GM23338 (cell line): ENCODE measurements at places on chromosomes 2 and 18. TPM values are rescaled to one million over a fixed set of nuclear protein-coding genes. Genes with fewer than 3 reads are reported as not detected.

DNA sequence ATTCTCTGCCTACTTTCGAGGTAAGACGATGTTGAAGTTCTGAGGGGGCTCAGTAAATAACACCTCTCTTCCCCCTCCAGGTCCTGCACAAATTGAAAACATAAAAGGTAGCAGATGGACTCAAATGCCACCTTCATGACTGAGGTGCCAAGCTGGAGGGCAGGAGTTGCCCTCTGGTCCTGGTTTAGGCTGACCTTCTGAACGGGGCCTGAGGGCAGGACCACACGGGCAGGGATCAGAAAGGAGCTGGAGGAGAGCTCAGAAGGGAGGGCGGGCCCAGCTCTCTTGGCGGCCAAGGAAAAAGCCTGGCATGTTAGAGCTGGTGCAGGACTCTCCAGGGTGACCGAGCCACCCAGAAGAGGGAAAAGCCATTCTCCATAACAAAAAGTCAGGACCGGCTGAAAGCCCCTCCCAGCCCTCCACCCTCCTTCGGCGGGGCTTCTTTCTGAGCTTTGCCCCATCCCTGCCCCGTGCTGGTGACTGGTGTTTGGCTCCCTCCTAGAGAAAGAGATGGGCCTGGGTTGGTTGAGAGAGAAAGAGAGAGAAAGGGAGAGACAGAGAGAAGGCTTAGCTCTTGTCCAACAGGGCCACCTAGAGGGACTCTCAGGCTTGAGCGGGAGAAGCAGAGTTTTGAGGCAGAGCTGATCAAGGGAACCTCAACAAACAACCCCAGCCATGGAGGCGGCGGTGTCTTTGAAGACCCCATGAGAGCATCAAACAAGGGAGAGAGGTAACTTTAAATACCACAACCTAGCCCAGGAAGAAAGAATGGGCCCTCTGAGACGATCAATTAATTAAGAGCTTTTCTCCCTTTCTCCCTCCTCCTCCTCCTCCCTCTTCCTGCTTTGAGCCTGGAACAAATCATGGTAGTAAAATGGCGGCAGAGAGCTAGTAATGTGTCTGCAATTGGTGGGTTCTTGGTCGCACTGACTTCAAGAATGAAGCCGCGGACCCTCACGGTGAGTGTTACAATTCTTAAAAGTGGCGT, 50.8 kb downstream of the WIPF1 start:
- H3K4me3 ChIP-seq = no peak overlapping the region
- no peak overlapping the region for H3K27ac ChIP-seq
- no peaks in the 10 kb centered on the region for H3K27me3 ChIP-seq
- peaks cover 5% of the 10 kb centered on the region; the same call in 1 of the 2 replicates for H3K4me1 ChIP-seq

GRCh38 chr2:190718652-190719526, 70.0 kb downstream of the NAB1 start:
- no peak overlapping the region for H3K27ac ChIP-seq
- H3K4me3 ChIP-seq = no peak overlapping the region
- H3K36me3 ChIP-seq = no peaks in the 10 kb centered on the region
- DNase-seq = peak; percentile 18
- no peaks in the 10 kb centered on the region for H3K27me3 ChIP-seq
- H3K4me1 ChIP-seq = no peaks in the 10 kb centered on the region; the same call in 1 of the 2 replicates

- no peak overlapping the region for H3K4me3 ChIP-seq
- no peak for DNase-seq
- H3K27ac ChIP-seq = no peak overlapping the region
- no peaks in the 10 kb centered on the region for H3K27me3 ChIP-seq
- H3K36me3 ChIP-seq = no peaks in the 10 kb centered on the region
Observed at GRCh38 chr2:6355886-6356761, 509.6 kb downstream of the CMPK2 start.

- no peaks in the 10 kb centered on the region for H3K27me3 ChIP-seq
- no peaks in the 10 kb centered on the region for H3K4me1 ChIP-seq
- no peak overlapping the region for H3K4me3 ChIP-seq
- no peak overlapping the region for H3K27ac ChIP-seq
Observed at GRCh38 chr2:119489232-119489952, 34.9 kb downstream of the SCTR start.

GRCh38 chr2:149258531-149258930, 71.9 kb upstream of the LYPD6 start:
- DNase-seq = peak; percentile 38
- peaks cover 8% of the 10 kb centered on the region for H3K4me1 ChIP-seq
- H3K4me3 ChIP-seq = no peak overlapping the region
- H3K27me3 ChIP-seq = no peaks in the 10 kb centered on the region
- no peak overlapping the region for H3K27ac ChIP-seq
- no peaks in the 10 kb centered on the region for H3K36me3 ChIP-seq

DNA sequence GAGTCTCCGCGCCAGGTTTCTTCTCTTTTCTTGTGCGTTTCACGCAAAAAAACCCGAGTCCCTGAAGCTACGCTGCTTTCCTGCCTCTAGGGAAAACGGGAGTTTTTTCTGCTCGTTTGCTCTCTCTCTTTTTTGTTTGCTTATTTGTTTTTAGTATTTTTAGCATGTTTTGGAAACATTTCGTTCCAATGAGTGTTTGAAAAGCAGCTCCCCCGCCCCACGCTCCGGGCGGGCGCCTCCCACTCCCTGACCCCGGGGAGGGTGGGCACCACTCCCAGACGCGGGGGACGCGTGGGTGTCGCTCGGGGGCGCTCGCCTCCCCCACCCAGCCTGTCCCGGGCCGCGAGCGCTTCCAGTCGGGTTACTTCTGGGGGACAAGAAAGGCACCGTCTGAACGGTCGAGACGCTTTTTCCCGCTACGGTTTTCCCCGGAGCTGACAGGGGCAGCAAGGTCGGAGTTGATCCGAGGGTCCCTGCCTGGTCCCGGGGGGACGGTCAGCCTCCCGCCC, 446 bp upstream of the EFHD1 start:
- peaks cover 64% of the 10 kb centered on the region for H3K27me3 ChIP-seq
- peak overlapping the region; percentile 83 for H3K4me3 ChIP-seq
- H3K4me1 ChIP-seq = peaks cover 5% of the 10 kb centered on the region; the same call in 1 of the 2 replicates
- no peaks in the 10 kb centered on the region for H3K36me3 ChIP-seq
- no peak overlapping the region for H3K27ac ChIP-seq

GRCh38 chr18:57075716-57076400, 71.0 kb upstream of the BOD1L2 start:
- no peak overlapping the region for H3K4me3 ChIP-seq
- H3K27ac ChIP-seq = no peak overlapping the region
- no peaks in the 10 kb centered on the region for H3K36me3 ChIP-seq
- peaks cover 30% of the 10 kb centered on the region for H3K4me1 ChIP-seq
- peak; percentile 35 for DNase-seq

- 0 out of 2 replicates have a peak, but pooled peaks cover 8% of the 10 kb centered on the region for H3K36me3 ChIP-seq
- H3K27me3 ChIP-seq = no peaks in the 10 kb centered on the region
- H3K27ac ChIP-seq = no peak overlapping the region
- no peak for DNase-seq
- H3K4me1 ChIP-seq = peaks cover 6% of the 10 kb centered on the region; the same call in 1 of the 2 replicates
Observed at GRCh38 chr18:59012815-59013705, 126.6 kb upstream of the SEC11C start.

DNA sequence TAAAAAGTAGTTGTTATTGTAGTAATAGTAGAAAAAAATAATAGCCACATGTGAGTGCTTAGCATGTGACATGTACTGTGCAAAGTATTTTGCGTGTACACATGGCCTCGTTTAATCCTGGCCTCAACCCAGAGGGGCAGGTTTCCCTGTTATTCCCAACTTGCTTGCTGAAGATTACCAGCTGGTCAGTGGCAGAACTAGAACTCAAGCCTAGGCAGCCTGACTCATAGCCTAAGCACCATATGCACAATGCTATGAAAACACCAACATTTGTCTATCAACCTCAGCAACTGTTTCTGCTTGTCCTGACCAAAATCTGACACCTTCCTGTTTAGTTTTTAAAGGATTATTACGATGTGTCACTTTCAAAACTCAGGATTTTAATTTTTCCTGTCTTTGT, 234.9 kb upstream of the SMAD7 start:
- no peaks in the 10 kb centered on the region for H3K36me3 ChIP-seq
- no peak overlapping the region for H3K4me3 ChIP-seq
- no peak overlapping the region for H3K27ac ChIP-seq
- no peak for DNase-seq

GRCh38 chr2:159960414-159960813, 102.0 kb downstream of the PLA2R1 start:
- no peak for DNase-seq
- H3K36me3 ChIP-seq = no peaks in the 10 kb centered on the region
- H3K27me3 ChIP-seq = no peaks in the 10 kb centered on the region
- H3K27ac ChIP-seq = no peak overlapping the region
- peaks cover 12% of the 10 kb centered on the region for H3K4me1 ChIP-seq

GRCh38 chr2:24676493-24676892, 116.7 kb downstream of the PTRHD1 start:
- H3K27me3 ChIP-seq = no peaks in the 10 kb centered on the region
- no peaks in the 10 kb centered on the region for H3K4me1 ChIP-seq
- no peak overlapping the region for H3K27ac ChIP-seq
- H3K36me3 ChIP-seq = no peaks in the 10 kb centered on the region

GRCh38 chr2:70258532-70258875, 567 bp downstream of the PCYOX1 start:
- H3K27ac ChIP-seq = no peak overlapping the region
- DNase-seq = peak; percentile 35
- H3K4me1 ChIP-seq = peaks cover 9% of the 10 kb centered on the region; the same call in 1 of the 2 replicates
- no peaks in the 10 kb centered on the region for H3K27me3 ChIP-seq
- H3K4me3 ChIP-seq = peak overlapping the region; percentile 58
- 0 out of 2 replicates have a peak, but pooled peaks cover 9% of the 10 kb centered on the region for H3K36me3 ChIP-seq

GRCh38 chr18:69528435-69528834, 127.7 kb downstream of the DOK6 start:
- no peaks in the 10 kb centered on the region for H3K27me3 ChIP-seq
- DNase-seq = no peak
- no peak overlapping the region for H3K4me3 ChIP-seq
- no peaks in the 10 kb centered on the region for H3K36me3 ChIP-seq
- H3K4me1 ChIP-seq = no peaks in the 10 kb centered on the region

GRCh38 chr2:130183512-130184373, 1.7 kb downstream of the MZT2B start:
- H3K27me3 ChIP-seq = no peaks in the 10 kb centered on the region
- no peak overlapping the region for H3K27ac ChIP-seq
- H3K4me1 ChIP-seq = peaks cover 5% of the 10 kb centered on the region; the same call in 1 of the 2 replicates
- peak overlapping the region; percentile 98 for H3K4me3 ChIP-seq
- DNase-seq = no peak

- no peaks in the 10 kb centered on the region for H3K27me3 ChIP-seq
- H3K36me3 ChIP-seq = no peaks in the 10 kb centered on the region
- DNase-seq = no peak
- no peak overlapping the region for H3K4me3 ChIP-seq
- H3K4me1 ChIP-seq = no peaks in the 10 kb centered on the region
Observed at GRCh38 chr2:229130522-229130921, 140.6 kb downstream of the PID1 start.

- no peak overlapping the region for H3K4me3 ChIP-seq
- no peaks in the 10 kb centered on the region for H3K27me3 ChIP-seq
- no peaks in the 10 kb centered on the region for H3K36me3 ChIP-seq
Observed at GRCh38 chr2:26917135-26917836, 53.2 kb upstream of the MAPRE3 start.

DNA sequence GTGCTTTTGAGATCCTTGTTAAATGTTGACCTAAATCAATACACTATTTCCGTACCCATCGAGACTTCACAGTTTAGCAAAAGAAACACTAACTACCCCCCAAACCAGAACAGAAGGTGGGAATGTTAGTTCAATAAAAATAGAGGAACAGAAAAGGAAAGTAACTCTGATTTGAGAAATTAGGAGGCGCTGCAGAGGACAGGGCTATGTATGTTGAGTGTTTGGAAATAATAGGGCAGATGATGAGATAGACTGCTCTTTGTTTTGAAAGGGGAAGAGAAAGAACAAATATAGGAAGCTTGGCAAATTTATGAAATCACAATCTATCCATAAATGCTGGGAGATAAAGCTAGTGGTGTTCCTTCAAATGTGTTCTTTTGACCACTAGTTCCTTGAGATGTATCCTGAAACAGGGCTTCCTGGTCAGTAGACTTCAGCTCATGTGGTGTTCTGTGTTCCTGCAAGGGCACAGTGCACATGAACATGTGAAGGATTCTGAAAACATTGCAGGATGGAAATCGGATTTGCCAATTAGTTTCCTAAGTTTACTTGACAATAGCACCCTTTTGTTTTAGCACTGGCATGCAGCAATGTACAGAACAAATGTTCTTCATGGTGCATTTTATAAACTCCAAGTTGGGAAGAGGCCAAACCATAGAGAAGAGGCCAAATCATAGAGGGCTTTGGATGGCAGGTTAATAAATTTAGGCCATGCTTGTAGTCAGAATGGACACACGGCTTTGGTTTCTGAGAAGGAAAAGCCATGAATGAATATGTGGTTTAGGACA, 39.8 kb downstream of the RHBDD1 start:
- no peaks in the 10 kb centered on the region for H3K36me3 ChIP-seq
- peaks cover 7% of the 10 kb centered on the region for H3K4me1 ChIP-seq
- no peaks in the 10 kb centered on the region for H3K27me3 ChIP-seq
- H3K4me3 ChIP-seq = no peak overlapping the region

- H3K4me3 ChIP-seq = no peak overlapping the region
- no peaks in the 10 kb centered on the region for H3K27me3 ChIP-seq
- no peaks in the 10 kb centered on the region for H3K4me1 ChIP-seq
- DNase-seq = no peak
- H3K36me3 ChIP-seq = no peaks in the 10 kb centered on the region
- no peak overlapping the region for H3K27ac ChIP-seq
Observed at GRCh38 chr2:37852585-37853014, 72.5 kb upstream of the RMDN2 start.

- no peak for DNase-seq
- H3K27ac ChIP-seq = no peak overlapping the region
- H3K36me3 ChIP-seq = no peaks in the 10 kb centered on the region
- H3K4me1 ChIP-seq = peaks cover 25% of the 10 kb centered on the region
- H3K27me3 ChIP-seq = no peaks in the 10 kb centered on the region
Observed at GRCh38 chr2:226755631-226756030, 44.0 kb downstream of the IRS1 start.

- H3K27me3 ChIP-seq = peaks cover 35% of the 10 kb centered on the region
- peak; percentile 56 for DNase-seq
- peak overlapping the region; percentile 86 for H3K4me3 ChIP-seq
- H3K36me3 ChIP-seq = no peaks in the 10 kb centered on the region
- H3K27ac ChIP-seq = no peak overlapping the region
Observed at GRCh38 chr2:9206991-9207640, 504 bp downstream of the ASAP2 start.

GRCh38 chr2:3839476-3839875, 136.1 kb downstream of the DCDC2C start:
- no peaks in the 10 kb centered on the region for H3K36me3 ChIP-seq
- no peak overlapping the region for H3K4me3 ChIP-seq
- H3K4me1 ChIP-seq = no peaks in the 10 kb centered on the region
- H3K27ac ChIP-seq = no peak overlapping the region
- no peaks in the 10 kb centered on the region for H3K27me3 ChIP-seq

GRCh38 chr2:64609227-64609941, 44.3 kb downstream of the SERTAD2 start:
- no peaks in the 10 kb centered on the region for H3K36me3 ChIP-seq
- peak; percentile 81 for DNase-seq
- no peak overlapping the region for H3K27ac ChIP-seq
- H3K4me1 ChIP-seq = no peaks in the 10 kb centered on the region

The GKN1 gene
- polyA plus RNA-seq = not detected in 2 replicates

The SULT1C4 gene
- polyA plus RNA-seq = 0.56 and 0.87 TPM in 2 replicates

The FER1L5 gene
- 0.07 and 0.18 TPM in 2 replicates for polyA plus RNA-seq

The SLC5A7 gene
- 0.05 TPM in 1 of 2 replicates, not detected in the other for polyA plus RNA-seq

The DPYSL5 gene
- 2.6 and 3.1 TPM in 2 replicates for polyA plus RNA-seq

The SP100 gene
- polyA plus RNA-seq = 0.44 and 0.47 TPM in 2 replicates

The RASGRP3 gene
- polyA plus RNA-seq = 0.19 and 0.23 TPM in 2 replicates

The AQP12A gene
- polyA plus RNA-seq = not detected in 2 replicates

The GALNT3 gene
- 16.8 and 20.8 TPM in 2 replicates for polyA plus RNA-seq

The SIX2 gene
- 1.1 and 1.3 TPM in 2 replicates for polyA plus RNA-seq
